Calu3 (cell line): ENCODE measurements at places on chromosomes 6 and 20. TPM values are rescaled to one million over a fixed set of nuclear protein-coding genes. Genes with fewer than 3 reads are reported as not detected.

The RSPO4 gene
- total RNA-seq = not detected in 2 replicates

The CCDC170 gene
- 0.26 TPM in 1 of 2 replicates, not detected in the other for total RNA-seq

GRCh38 chr6:27608916-27609883 is 136.3 kb upstream of the ZNF184 start:
- H3K4me3 ChIP-seq = no peak overlapping the region
- H3K4me1 ChIP-seq = peaks cover 28% of the 10 kb centered on the region
- peak overlapping the region; percentile 57 for H3K27ac ChIP-seq
- no peaks in the 10 kb centered on the region for H3K27me3 ChIP-seq

- H3K36me3 ChIP-seq = no peaks in the 10 kb centered on the region
- no peak overlapping the region for H3K27ac ChIP-seq
- no peak for DNase-seq
- no peaks in the 10 kb centered on the region for H3K27me3 ChIP-seq
Observed at GRCh38 chr6:16635810-16636602, 125.3 kb downstream of the ATXN1 start.

DNA sequence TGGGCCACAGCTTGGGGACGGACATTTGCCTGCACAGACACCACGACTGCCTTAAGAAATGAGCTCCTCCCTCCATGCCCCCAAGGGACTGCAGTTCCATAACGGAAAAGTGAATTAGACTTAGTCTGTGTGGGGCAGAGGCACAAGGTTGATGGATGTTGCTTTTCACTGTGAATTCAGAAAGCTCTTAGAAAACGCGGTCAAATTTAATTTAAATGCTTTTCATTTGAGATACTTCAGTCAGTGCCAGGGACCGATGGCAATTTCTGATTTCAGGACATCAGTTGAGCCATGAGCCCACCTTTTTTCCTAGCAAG is 356.4 kb downstream of the KIF16B start:
- DNase-seq = no peak
- H3K36me3 ChIP-seq = no peaks in the 10 kb centered on the region
- no peak overlapping the region for H3K4me3 ChIP-seq
- no peaks in the 10 kb centered on the region for H3K4me1 ChIP-seq
- H3K27ac ChIP-seq = no peak overlapping the region

DNA sequence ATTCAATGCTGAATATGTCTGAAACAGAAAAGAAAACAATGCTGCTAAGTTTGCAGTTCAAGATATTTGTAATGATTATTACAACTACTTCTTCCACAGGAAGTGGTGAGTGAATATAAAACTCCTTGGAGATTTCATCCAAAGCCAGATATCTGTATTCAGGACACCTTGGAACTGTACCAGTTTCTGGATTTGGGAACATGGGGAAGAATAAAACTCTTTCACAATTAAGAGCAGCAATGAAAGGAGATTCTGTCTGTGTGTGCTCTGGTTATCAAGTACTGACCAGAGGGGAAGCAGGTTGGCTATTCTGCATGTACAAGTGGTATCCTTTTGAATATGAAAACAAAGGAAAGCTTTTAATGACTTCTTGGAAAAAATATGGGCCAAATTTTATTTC is 21.1 kb downstream of the ELOVL2 start:
- H3K36me3 ChIP-seq = no peaks in the 10 kb centered on the region
- H3K27me3 ChIP-seq = no peaks in the 10 kb centered on the region
- H3K4me1 ChIP-seq = no peaks in the 10 kb centered on the region
- no peak for DNase-seq
- H3K27ac ChIP-seq = no peak overlapping the region

DNA sequence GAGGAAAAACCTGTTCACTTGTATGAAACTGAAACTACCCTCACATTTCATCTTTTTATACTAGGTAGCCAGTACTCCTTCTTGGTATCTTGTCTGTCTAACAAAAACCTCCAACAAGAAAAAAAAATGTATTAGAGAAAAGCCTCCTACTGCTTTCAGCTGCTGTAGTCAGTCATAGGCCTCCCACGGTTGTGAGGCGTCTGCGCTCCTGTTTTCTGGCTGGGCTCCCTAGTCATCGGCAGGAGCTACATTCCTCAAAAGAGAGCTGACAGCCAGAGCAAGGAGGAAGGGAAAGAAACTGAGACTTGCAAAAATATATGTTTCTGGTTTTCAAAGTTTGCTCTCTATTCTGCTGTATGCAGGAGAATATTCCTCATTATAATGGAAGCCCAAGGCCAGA is 517.0 kb downstream of the LMBRD1 start:
- H3K27me3 ChIP-seq = no peaks in the 10 kb centered on the region
- H3K4me1 ChIP-seq = no peaks in the 10 kb centered on the region

DNA sequence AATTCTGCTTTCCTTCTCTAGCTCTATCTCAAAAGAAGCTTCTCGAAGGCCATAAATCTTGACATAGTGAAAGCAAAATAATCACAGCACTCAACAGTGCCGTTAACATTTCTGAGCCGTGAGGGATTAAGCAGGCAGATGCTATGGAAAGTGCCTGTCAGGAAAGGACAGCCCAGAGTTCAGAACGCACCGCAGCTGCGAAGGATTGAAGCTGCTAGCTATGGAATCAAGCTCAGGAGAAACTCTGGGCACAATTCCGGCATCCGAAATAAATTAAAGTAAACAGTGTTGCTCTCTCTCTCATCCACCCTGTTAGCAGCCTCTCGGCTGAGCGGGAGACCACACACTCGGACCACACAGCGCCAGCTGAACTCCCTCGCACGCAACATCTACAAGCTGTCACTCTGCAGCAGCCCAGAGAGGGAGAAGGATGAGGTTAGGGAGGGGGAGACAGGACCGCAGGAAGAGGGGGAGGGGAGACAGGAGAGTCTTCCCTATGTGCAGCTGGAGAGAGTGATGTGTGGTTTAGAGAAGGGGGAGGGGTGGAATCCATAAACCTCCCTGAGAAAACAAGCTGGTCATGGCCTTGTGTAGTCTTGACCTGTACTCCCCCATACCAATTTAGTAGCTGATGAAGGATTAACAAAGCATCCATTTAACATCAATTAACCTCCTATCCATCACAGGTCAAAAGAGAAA is 9.0 kb downstream of the EXOC2 start:
- no peaks in the 10 kb centered on the region for H3K36me3 ChIP-seq
- no peaks in the 10 kb centered on the region for H3K27me3 ChIP-seq
- peaks cover 14% of the 10 kb centered on the region for H3K4me1 ChIP-seq
- no peak for DNase-seq
